GM12891 (cell line): ENCODE measurements at places on chromosomes 2 and 18.

DNA sequence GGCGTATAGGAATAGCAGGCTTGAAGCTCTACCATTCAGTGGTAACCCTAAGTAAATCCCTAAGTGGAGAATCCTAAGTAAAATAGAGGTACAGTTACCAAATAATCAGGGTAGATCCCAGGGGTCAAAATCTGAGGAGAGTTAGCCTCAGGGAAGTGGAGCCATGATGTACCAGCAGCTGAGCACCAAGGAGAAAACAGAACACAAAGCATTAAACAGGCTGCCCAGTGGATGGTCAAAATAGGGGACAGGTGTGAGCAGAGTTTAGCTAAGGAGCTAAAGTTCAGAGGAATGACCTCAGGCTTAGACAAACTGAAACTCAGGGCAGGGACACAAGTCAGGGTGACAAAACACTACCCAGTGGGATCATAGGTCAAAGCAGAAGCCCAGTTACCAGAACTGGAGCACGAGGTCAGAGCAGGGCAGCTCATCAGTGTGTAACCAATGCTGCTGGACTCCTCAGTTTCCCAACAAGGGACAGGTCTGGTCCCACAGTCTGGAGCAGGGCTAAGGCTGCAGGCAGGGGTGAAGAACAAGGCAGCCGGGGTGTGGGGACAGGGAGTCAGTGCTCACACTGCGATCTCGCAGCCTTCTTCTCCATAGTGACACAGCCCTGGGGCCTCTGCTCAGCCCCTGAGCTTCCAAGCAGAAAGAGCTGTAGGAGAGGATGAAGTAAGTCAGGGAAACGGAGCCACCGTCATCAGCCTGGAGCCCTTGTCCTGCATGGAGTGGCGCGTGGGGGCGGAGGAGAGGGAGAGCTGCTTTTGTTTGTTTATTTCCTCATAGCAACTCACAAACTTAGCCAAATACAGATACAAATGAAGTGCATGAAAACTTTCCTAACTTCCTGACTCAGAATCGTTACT is 264.0 kb downstream of the MREG start:
- DNase-seq = no peak

GRCh38 chr2:149720615-149721014 is 133.0 kb upstream of the MMADHC start:
- no peak for DNase-seq

DNA sequence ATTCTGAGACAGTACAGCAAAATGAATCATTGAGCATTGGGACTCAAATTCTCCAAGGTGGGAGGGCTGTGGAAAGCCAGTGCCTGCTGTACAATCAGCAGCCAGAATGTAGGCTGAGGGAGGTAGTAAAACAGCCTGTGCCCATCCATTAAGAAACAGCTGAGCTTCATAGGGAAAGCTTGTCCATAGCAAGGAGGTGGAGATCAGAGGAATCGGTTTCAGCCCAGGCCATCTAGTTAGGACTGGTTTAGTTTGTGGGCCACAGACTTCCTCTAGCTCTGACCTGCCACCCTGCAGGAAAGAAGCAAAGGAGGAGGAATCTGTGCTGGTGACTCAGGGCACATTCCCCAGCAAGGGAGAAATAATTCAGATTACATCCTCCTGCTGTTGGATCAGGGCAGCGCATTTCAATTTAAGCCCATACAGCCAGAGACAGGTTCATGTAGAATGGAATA is 333.4 kb downstream of the SETBP1 start:
- DNase-seq = no peak

DNA sequence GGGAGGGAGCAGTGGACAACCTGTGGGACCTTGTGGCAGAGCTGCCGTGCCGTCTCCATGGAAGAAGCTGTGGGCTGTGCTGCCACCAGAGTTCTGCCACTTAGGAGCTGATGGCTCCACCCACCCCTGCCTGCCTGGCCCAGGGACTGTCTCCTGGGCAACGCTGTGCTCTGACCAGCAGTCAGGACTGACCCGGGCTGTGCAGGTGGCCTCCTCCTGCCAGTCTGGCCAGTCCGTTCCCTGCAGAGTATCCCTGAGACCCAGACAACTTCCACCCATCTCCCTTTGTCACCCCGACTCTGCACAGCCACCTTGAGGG is 12.8 kb downstream of the ASIC4 start:
- no peak for DNase-seq

GRCh38 chr2:143686585-143687164 is 557.5 kb downstream of the ARHGAP15 start:
- no peak for DNase-seq

GRCh38 chr2:102342888-102343287 is 12.7 kb upstream of the IL18R1 start:
- DNase-seq = no peak

- DNase-seq = no peak
Observed at GRCh38 chr2:190763901-190764514, 115.1 kb downstream of the NAB1 start.

DNA sequence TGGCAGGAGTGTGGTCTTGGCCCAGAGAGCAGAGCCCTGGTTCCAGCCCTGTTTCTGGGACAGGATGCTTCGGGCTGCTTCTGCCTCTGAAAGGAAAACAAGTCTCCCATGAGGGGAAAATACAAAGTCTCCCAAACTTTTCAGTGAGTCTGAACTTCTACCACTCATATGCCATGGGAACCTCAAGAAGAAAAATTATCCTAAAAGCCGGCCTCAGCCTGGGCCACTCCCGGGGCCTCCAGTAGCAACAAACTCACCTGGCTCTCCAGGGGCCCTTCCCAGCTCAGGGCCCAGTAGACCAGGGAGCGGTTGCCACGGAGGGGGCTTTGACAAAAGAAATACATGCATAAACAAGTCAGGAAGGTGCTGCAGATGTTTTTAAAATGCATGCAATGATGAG is 289.2 kb upstream of the HDAC4 start:
- DNase-seq = no peak

DNA sequence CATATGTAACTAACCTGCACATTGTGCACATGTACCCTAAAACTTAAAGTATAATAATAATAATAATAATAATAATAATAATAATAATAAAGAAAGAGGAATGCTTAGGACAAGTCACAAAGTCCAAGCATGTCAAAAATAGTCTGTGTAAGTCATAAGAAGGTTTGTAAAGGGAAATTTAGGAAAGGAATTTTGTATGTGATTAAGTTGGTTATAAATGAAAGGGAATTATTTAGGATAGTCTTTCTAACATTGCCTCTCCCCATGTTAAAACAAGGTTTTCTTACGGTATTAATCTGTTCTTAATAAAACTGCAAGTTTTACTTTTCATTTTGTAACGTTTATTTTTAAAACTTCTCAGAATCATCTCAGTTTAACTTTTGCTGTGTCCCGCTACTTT is 62.8 kb downstream of the SESTD1 start:
- no peak for DNase-seq

DNA sequence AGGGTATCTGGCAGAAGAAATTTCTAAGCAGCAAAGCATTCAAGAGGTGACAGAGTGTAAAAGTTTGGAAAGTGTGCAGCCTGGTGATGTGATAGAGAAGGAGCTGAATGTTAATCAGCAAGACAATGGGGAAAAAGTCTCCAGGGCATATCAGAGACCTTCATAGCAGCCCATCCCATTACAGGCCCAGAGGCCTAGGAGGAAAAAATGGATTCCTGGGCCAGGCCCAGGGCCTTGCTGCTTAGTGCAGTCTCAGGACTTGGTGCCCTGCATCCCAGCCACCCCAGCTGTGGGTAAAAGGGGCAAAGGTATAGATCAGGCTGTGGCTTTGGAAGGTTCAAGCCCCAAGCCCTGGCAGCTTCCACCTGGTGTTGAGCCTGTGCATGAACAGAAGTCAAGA is 35.9 kb upstream of the ERMN start:
- no peak for DNase-seq
